ENCODE measurements at places on chromosomes 5 and 9.

DNA sequence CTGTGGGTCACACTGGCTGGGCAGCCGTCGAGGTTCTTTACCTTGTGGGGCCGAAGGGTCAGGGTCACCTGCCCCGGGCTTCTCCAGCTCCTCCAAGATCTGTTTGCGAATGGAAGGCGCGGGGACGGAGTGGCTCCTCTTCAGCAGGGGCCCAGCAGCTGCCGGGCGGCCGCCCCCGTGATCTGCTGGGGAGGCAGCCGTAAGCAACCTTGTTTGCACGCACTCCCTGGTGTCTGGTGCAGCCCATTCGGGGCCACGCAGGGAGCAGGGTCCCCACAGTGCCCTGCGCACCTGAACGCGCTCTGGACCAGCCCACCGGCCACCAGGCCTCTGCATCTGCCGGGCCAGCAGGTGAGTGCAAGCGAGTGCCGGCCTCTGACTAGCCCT, 34.9 kb downstream of the PNPLA7 start:
- no peak for DNase-seq

- no peak for DNase-seq
These were observed 87.5 kb downstream of the DAB2IP start for GRCh38 chr9:121738968-121739367.

DNA sequence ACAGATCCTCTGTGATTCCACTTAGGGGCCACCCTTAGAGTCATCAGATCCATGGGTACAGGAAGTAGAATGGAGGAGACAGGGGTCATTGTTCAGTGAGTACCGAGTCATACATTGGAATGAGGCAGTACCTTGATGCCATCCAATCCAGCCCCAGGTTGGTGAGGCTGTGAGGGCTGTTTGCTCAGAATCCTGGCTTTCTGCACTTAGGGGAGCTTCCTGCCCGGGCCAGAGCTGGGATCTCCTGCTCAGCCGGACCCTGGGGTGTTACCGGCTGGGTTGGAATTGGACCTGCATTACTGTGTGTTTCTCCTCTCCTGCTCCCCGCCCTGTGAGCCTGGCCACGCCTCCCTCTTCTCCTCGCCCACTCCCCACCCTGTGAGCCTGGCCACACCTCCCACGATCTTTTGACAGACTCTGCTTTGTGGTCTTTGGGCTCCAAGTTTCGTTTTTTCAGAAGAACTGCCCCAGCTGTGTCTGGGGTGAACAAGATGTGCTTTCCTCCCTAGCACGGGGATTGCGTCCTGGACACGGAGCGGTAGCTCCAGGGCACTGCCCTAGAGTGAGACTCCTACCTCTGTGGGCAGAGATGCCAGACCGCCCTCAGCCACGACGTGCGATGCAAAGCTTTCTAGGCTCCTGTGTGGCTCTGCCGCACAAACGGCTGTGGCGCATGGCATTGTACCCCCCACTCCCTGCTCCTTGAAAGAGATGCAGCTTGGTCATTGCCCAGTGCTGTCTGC, 15.4 kb downstream of the TRAF2 start:
- DNase-seq = no peak

- no peak for DNase-seq
These were observed 340.3 kb upstream of the NUDT12 start for GRCh38 chr5:103902893-103903292.

- no peak for DNase-seq
These were observed 4.3 kb downstream of the RAI14 start for GRCh38 chr5:34660444-34660843.

DNA sequence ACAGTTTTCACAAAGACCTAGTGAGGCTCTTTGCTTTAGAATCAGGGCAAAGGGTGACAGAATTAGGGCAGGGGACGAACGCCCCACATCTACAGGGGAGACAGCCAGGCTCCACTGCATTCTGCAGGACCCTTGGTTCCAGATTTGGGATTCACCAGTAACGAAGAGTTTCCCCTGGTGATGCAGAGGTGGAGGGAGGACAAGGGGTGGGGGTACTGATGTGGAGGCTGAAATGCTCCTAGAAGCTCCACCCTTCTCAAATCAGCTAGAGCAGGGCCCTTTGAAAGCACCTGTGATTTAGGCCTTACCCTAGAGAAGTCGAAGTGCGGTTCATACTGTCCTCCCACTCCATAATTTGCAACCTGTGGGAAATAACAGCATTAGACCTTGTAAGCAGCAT, 29.1 kb downstream of the P4HA2 start:
- DNase-seq = no peak

- no peak for DNase-seq
These were observed 74.7 kb downstream of the MSX2 start for GRCh38 chr5:174799121-174799520.

DNA sequence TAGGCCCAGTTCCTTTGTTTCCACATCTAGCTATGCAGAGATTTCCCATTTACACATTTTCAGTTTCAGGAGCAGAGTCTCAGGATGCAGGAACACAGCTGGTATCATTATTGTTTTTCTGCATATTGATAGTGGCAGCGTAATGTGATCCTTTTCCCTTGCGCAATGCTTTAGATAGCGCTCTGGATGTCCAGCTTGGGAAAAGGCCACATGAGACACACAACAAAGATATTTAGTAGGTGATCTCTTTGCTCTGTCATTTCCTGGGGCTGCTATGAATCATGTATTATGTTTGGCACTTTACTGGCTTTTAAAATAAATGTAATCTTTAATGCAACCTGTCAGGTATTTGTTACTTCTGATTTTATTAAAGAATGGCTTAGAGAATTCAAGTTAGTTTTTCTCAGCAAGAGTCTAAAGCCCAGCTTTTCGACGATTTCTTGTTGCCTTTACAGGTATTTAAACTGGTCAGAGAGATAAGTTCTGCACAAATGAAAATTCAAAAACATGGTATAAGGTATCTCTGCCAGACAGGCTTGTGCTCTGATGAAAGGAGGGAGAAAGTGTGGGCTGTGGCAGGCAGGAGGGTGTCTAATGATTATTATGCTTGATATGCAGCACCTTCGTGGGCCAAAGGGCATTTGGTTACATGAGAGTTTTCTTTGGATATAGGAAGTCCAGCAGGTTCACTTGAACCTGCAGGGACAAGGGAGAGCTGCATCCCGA, 42.2 kb downstream of the PTTG1 start:
- no peak for DNase-seq
